Gastroesophageal sphincter (tissue), 4 donors: ENCODE measurements at places on chromosomes 2 and 18. TPM values are rescaled to one million over a fixed set of nuclear protein-coding genes. Genes with fewer than 3 reads are reported as not detected.

EFEMP1 gene
- total RNA-seq: 89.9 TPM

FBXO15 gene
- 0.27 TPM for total RNA-seq

LRATD1 gene
- 12.7 TPM for total RNA-seq

UGT1A3 gene
- total RNA-seq: not detected

CRYGD gene
- not detected for total RNA-seq

DNA sequence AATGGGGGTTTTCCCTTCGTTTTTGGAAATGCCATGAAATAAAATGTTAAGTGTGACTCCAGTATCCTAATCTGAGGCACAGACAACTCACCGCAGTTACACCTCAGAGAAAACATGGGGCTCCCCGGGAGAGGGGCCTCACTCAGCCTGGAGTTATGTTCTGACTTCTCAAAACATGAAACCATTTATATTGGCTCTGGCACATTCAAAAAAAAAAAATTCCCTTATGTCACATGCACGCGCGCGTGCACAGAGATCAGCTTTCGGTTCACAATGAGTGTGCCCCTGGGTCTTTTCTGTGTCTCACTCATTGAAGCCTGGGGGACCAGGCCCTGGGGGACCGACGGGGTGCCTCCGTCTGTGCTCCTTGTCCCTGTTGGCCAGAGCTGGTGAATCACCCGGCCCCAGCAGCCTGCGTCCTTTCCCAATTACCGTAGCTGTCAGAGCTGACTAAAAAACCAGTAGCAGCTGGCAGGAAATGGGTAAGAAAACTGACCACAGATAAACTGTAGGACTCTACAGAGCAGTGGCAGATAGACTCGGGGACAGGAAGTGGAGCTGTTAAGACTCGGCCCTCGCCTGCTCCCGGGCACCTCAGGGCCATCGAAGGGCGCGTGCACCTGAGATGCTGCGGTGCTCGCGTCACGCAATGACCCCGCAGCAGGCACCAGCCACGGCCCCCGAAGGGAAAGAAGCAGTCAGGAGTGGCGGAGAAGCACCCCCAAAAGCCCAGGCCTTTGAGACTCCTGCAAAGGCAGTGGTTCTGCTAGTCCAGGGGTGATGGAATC is 138.3 kb upstream of the ID2 start:
- peak overlapping the region; percentile 9 for H3K27ac ChIP-seq
- H3K4me1 ChIP-seq: no peaks in the 10 kb centered on the region
- no peaks in the 10 kb centered on the region for H3K27me3 ChIP-seq
- H3K4me3 ChIP-seq: no peak overlapping the region
- no peaks in the 10 kb centered on the region for H3K36me3 ChIP-seq
- peak; percentile 60 for ATAC-seq

GRCh38 chr18:37391698-37392548 is 173.7 kb downstream of the CELF4 start:
- no peaks in the 10 kb centered on the region for H3K36me3 ChIP-seq
- no peaks in the 10 kb centered on the region for H3K4me1 ChIP-seq
- no peak overlapping the region for H3K27ac ChIP-seq
- no peak for ATAC-seq

- no peaks in the 10 kb centered on the region for H3K36me3 ChIP-seq
- H3K4me1 ChIP-seq: peaks cover 6% of the 10 kb centered on the region
- H3K4me3 ChIP-seq: no peak overlapping the region
Measured at GRCh38 chr2:200026332-200027230, 71.2 kb downstream of the MAIP1 start.

DNA sequence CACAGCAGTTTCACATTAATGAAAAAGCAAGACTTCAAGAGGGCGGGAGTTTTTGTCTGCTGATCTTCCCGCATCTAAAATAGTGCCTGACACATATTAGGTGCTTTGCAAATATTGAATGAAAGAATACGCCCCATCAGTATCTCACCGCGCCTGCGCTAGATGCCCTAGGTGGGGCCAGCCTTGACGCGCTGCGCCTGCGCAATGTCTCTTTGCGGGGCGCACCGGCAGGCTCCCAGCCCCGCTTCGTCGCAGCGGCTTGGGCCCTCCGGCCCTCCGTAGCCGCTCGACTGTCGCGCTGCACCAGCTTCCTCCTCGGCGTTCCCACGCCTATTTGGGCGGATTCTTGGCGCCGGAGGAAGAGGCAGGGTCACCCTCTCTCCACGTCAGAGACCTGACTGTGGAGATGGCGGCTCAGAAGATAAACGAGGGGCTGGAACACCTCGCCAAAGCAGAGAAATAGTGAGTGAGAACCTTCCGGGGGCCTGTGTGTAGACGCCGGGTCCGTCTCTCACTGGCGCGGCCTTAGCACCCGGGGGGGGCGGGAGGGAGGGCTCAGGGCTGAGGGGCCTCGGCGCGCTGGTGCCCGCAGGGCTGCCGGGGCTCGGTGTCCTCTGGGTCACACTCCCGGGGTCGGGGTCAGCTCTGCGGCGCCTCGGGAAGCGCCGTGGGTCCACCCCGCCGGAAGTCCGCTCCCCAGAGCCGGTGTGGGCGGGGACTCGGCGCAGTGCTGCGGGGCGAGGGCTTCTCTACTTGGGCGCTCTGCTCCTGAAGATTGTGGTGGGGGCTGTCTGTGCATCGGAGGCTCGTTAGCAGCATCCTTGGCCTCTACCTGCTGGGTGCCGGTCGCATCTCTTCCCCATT is at the start of gene NAPG:
NAPG (plus strand) TSS at position 331 of the 864 bp plus-strand sequence; CDS start at position 407, 76 bp downstream.
- peak within 1 kb of the TSS; percentile 95 for H3K27ac ChIP-seq
- peak; percentile 96 for ATAC-seq
- H3K4me3 ChIP-seq: peak within 1 kb of the TSS; percentile 99
- no peaks in the 10 kb centered on the region for H3K36me3 ChIP-seq
- no peaks in the 10 kb centered on the region for H3K27me3 ChIP-seq

- no peaks in the 10 kb centered on the region for H3K27me3 ChIP-seq
- no peak overlapping the region for H3K4me3 ChIP-seq
- H3K27ac ChIP-seq: peak overlapping the region; percentile 46
- peaks cover 27% of the 10 kb centered on the region for H3K4me1 ChIP-seq
- no peak for ATAC-seq
Measured at GRCh38 chr2:109218087-109218791, 89.2 kb downstream of the SH3RF3 start.

- H3K4me3 ChIP-seq: no peak overlapping the region
- H3K27ac ChIP-seq: no peak overlapping the region
- H3K27me3 ChIP-seq: no peaks in the 10 kb centered on the region
- ATAC-seq: no peak
- no peaks in the 10 kb centered on the region for H3K4me1 ChIP-seq
Measured at GRCh38 chr18:30376515-30376914, 666.0 kb downstream of the DSC3 start.

DNA sequence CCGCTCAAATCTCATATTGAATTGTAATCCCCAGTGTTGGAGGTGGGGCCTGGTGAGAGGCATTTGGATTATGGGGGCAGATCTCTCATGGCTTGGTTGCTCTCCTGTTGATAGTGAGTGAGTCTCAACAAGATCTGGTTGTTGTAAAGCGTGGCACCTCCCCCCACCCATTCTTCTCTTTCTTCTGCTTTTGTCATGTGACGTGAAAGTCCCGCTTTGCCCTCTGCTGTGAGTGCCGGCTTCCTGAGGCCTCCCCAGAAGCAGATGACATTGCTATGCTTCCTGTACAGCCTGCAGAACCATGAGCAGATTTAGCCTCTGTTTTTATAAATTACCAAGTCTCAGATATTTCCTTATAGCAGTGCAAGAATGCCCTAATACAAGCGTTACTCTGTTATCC is 673.8 kb downstream of the ADCYAP1 start:
- no peak overlapping the region for H3K27ac ChIP-seq
- no peak overlapping the region for H3K4me3 ChIP-seq
- H3K36me3 ChIP-seq: no peaks in the 10 kb centered on the region

- ATAC-seq: no peak
- no peaks in the 10 kb centered on the region for H3K36me3 ChIP-seq
- H3K4me3 ChIP-seq: no peak overlapping the region
- no peak overlapping the region for H3K27ac ChIP-seq
Measured at GRCh38 chr2:51791496-51791895, 759.6 kb upstream of the NRXN1 start.

- H3K27me3 ChIP-seq: peaks cover 16% of the 10 kb centered on the region
- H3K4me3 ChIP-seq: no peak overlapping the region
- no peak overlapping the region for H3K27ac ChIP-seq
- H3K4me1 ChIP-seq: no peaks in the 10 kb centered on the region
- no peaks in the 10 kb centered on the region for H3K36me3 ChIP-seq
Measured at GRCh38 chr2:74583504-74583903, 29.0 kb downstream of the DOK1 start.

DNA sequence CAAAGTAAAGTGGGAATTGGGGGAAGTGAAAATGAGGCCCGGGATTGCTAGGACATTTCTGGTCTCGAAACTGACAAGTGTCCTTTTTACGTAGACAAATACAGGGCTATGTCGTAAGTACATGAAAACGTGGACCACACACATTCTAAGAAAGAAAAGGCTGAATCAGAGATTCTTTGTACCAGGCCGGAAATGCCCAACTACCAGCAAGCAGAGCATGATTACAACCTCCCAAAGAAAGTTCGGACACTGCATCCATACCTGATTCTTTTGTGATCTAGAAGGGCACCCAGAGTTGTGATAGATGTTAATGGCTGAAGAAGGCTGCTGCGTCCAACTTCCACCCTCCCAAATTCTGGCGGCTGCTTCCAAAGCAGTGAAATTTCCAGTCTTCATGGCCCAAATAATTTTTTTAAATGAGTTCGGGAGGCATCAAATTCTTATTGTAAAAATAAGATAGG is 1.7 kb downstream of the RBMS1 start:
- peak overlapping the region; percentile 91 for H3K4me3 ChIP-seq
- peak; percentile 20 for ATAC-seq
- peak overlapping the region; percentile 98 for H3K27ac ChIP-seq
- H3K4me1 ChIP-seq: peaks cover 3% of the 10 kb centered on the region

GRCh38 chr18:12890964-12891363 is 6.9 kb upstream of the PTPN2 start:
- H3K4me3 ChIP-seq: no peak overlapping the region
- no peak overlapping the region for H3K27ac ChIP-seq
- no peaks in the 10 kb centered on the region for H3K4me1 ChIP-seq
- no peaks in the 10 kb centered on the region for H3K36me3 ChIP-seq
- ATAC-seq: no peak
- peaks cover 17% of the 10 kb centered on the region for H3K27me3 ChIP-seq

DNA sequence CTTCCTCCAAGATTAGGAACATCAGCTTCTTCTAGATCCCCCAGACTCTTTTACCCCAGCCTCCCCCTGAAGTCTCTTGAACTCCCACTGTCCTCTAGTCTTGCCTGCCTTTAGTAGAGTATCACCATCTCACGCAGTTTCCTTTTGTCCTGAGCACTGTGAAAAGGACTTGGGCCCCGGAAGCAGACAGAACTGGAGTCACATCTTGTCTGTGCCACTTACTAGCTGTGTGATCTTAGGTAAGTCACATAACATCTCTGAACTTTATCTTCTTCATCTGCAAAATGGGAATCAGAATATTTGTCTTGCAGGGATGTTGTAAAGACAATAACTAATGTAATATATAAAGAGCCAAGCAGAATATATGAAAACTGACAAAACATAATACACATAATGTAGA is 8.4 kb upstream of the TRABD2A start:
- H3K4me1 ChIP-seq: no peaks in the 10 kb centered on the region
- H3K36me3 ChIP-seq: no peaks in the 10 kb centered on the region
- ATAC-seq: no peak
- no peaks in the 10 kb centered on the region for H3K27me3 ChIP-seq
- no peak overlapping the region for H3K4me3 ChIP-seq
- H3K27ac ChIP-seq: peak overlapping the region; percentile 21

- no peaks in the 10 kb centered on the region for H3K36me3 ChIP-seq
- no peak overlapping the region for H3K27ac ChIP-seq
- no peaks in the 10 kb centered on the region for H3K27me3 ChIP-seq
- ATAC-seq: peak; percentile 25
Measured at GRCh38 chr2:137672989-137673552, 291.2 kb upstream of the HNMT start.

GRCh38 chr2:57850415-57851130 is 196.0 kb upstream of the VRK2 start:
- H3K36me3 ChIP-seq: no peaks in the 10 kb centered on the region
- ATAC-seq: no peak
- H3K27me3 ChIP-seq: no peaks in the 10 kb centered on the region
- no peak overlapping the region for H3K27ac ChIP-seq
- H3K4me3 ChIP-seq: no peak overlapping the region

DNA sequence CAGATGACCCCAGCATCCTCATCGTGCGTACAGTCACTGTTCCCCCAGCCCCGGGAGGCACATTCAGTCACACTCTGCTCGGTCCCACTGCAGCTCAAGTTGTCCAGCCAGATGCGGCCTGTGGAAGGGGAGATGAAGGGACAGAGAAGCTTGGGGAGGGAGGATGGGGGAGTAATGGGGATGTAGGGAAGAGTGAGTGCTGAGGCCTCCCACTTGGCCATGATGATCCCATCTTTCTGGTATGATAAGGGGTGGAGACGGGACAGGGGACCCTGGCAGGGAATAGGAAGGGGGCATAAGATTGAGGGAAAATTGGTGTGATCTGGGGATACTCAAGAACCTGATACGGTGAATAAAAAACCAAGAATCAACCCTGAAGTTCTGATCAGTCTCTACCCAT is 3.5 kb downstream of the LOXL3 start:
- no peak overlapping the region for H3K27ac ChIP-seq
- peaks cover 49% of the 10 kb centered on the region for H3K4me1 ChIP-seq
- H3K36me3 ChIP-seq: no peaks in the 10 kb centered on the region
- no peak overlapping the region for H3K4me3 ChIP-seq
- ATAC-seq: no peak

GRCh38 chr18:55884498-55884897 is 296.5 kb upstream of the TCF4 start:
- H3K4me3 ChIP-seq: no peak overlapping the region
- no peak overlapping the region for H3K27ac ChIP-seq
- no peaks in the 10 kb centered on the region for H3K4me1 ChIP-seq
- H3K36me3 ChIP-seq: no peaks in the 10 kb centered on the region

DNA sequence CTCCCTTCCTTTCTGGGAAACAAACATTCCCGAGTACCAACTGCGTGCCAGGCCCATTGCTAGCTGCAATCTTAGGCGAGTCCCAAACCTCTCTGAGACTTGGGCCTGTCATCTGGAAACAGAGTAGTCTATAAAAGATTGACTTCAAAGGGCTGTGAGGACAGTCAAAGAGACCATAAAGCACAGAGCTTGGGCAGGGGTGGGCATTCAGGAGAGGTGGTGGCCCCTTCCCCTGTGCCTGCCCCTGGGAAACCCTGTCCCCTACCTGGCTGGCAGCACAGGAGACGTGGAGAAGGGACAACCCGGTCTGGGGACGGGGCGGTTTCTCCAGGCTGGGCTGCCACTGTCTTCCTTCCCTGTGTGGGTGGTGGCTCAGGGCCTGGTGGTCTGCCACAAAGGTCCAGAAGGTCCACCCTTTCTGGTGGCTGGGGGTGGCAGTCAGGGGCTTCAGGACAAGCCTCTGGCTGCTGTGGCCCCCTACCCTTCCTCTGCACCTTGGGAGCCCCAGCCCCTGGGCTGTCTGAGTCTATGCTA is 33.9 kb upstream of the FOSL2 start:
- peak overlapping the region; percentile 47 for H3K27ac ChIP-seq
- no peak for ATAC-seq
- no peaks in the 10 kb centered on the region for H3K36me3 ChIP-seq
- H3K27me3 ChIP-seq: no peaks in the 10 kb centered on the region
